ENCODE measurements at places on chromosomes 3 and 15.
A peak's percentile ranks its signal among the peaks of the same experiment; 100 is the strongest.

GRCh38 chr15:60179786-60180391, 175.8 kb downstream of the FOXB1 start:
- DNase-seq = peak; percentile 30

- no peak for DNase-seq
These were observed 31.0 kb downstream of the SRPRB start for GRCh38 chr3:133836497-133837158.

DNA sequence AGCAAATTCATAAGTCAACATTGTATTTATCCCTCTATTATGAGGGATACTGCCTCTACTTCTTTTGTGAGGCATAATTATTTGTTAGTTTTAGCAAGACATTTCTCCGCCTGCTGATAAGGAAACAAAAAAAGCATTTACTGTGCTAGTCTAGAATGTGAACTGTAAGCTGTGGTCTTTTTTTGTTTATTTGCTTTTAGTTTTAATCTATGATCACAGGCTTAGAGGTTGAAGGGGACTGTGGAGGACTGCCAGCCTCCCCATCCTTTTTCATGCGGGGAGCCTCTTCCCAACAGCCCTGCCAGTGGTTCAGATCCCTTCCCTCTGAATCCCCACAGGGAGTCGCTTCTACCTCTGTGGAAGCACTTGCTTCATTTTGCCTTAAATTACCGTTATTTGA, 331.0 kb upstream of the ROPN1 start:
- DNase-seq = no peak

DNA sequence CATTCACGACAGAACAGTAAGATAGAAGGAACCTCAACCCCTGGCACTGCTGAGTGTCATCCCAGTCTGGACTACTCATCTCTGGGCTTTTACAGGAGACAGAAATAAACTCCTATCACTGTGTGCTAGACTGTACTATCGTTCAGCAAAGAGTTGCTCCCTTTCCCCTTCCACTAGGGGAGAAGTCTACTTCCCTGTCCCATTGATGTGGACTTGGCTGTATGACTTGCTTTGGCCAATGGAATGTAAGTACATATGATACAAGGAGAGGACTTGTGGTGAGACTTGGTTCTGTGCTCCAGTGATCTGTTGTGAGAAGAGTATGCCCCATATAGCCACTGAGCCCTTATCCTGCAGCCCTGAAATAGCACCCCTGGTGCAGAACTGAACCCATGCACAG, 5.3 kb upstream of the KIF7 start:
- DNase-seq = no peak

- DNase-seq = no peak
These were observed 421 bp downstream of the KLHL18 start for GRCh38 chr3:47283193-47283537.

DNA sequence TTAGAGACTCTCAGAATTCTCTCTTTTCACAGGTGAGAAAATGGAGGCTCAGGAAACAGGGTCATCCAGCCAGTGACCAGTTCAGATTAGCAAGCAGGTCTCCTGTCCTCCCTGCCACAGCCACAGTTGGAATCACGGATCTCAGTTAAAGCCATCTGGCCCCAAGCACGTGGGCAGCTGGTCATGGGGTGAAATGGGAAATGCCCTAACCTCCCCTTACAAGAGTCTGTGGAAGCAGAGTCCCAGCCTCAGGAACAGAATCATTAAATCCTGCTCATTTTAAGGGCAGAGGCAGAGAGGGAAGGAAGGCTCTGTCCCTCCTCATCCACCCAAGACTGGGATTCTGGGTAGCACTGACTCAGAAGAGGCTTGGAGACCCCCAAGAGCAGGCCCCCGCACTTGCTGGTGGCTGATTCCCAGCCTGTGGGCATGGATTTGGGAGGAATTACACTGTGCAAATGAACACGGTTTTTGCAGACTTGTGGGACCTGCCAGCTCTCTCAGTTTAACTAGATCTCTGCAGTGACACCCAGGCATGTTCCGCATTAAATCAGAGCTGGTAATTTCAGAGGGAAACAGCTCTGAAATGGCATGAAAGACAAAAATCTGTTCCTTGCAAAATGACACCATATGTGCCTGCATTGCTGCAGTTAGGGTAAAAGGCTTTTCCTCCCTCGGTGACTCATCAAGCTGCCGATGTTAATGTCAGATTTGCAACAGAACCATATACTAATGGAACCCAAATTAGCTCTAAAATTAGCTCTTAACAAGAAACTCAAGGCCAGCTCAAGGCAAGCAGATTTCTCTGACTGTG, 89.0 kb downstream of the BDH1 start:
- no peak for DNase-seq

DNA sequence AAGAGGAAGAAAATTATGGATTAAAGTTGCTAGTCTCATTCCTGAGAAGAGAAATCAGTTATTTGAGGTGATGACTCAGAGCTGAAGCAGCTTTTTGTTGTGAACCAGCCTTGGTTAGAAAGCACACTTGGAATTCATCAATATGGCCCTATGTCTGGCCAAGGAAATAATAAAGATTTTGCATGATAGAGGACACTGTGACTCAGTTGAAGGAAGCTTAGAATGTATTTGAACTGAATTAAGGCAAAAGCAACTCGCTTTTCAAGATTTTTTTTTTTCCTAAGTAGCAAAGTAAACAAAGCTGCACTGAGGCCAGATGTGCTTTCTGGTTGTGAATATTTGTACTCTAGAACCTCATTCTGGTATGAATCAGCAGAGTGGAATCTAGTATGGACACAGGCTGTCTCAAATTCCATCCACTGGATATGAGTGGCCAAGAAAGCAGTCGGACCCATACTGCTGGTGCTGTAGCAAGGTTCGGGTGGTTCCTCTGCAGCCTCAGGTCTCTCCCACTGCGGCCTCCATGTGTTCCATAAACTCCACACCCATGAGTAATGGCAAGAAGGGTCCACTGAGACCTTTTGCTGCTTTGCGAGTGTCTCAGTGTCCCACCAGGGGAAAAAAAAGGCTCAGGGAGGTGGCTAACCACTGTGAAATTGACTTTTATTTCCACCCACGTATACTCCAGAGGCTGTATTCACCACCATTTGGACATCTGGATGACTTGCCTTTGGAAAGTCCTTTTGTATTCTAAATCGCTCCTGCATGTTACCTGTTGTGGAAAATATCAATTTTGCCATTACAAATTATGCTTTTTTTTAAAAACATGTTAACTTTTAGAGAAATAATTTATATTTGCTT, 53.1 kb downstream of the TGFBR2 start:
- DNase-seq = no peak

GRCh38 chr15:59931646-59932261, 72.4 kb upstream of the FOXB1 start:
- no peak for DNase-seq

GRCh38 chr3:13626396-13626795, 77.5 kb downstream of the FBLN2 start:
- no peak for DNase-seq

DNA sequence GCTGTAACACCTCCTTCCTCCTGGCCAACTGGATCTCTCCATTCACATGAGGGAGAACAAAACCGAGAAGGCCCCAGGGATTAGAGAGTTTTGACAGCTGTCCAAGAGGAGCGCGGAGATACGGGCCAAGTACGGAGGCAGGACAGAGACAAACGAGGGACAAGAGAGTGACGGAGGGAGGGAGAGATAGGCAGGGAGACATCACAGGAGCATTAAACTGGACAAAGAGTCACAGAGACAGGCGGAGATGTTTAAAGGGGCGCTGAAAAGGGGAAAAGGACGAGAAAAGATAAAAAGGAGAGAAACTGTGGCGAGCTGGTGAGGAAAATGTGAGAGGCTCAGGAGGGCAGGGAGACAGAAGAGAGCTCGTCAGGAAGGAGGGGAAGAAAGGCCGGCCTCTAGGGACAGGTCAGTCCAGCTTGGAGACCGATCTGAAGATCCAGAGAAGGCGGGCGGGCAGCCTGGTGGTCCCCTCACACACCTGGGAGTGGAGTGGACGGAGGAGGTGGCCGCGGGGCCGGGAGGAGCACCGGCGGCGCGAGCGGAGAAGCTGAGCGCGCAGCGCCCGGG, 40.5 kb upstream of the ROPN1 start:
- DNase-seq = no peak

DNA sequence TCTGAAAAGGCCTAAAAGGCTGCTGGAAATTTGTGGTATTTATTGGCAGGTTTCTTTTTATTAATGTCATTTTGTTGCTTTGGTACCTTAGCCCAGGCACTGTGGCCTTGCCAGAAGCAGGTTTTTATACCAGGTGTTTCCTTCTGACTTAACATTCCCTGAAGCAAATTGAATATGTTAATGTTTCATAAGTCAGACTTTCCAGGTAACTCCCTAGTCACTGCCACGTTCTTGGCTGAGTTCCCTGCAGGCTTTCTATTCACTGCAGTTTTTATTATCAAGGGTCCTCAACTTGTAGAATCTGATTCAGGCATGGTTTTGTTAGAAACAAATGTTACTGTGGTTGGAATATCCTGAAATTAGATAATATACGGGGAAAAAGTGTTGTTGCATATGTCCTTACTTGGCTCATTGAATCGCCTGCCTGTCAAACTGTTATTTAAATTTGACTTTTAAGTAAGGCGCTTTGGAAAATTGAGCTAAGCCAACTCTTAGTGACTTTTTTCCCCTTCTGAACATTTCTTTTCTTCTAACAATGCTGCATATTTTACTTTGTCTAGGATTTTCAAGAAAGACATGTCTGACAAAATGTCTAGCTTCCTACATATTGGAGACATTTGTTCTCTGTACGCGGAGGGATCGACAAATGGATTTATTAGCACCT, 22.9 kb downstream of the ITPR1 start:
- no peak for DNase-seq

- no peak for DNase-seq
These were observed 40.3 kb downstream of the ERICH6 start for GRCh38 chr3:150663461-150663860.

DNA sequence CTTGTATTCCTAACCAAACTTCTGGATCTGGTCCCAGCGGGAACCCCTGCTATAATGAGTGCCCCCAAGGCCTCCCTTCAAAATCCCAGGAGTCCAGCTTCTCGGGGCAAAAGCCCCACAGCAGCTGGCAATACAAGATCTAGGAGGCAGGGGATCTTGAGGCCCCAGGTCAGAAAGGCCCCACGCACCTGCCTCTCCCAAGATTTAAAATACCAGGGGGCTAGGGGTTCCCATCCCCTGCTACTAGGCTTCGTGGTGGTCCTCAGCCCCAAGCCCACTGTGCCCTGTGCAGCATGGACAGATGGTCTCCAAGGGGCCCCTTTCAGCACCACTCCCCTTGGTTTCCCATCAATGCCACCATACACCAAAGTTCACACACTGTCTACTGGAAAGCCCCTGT, 15.8 kb upstream of the CYP11A1 start:
- DNase-seq = no peak

GRCh38 chr3:58567251-58567515, 10.0 kb downstream of the FAM107A start:
- DNase-seq = no peak

Data from activated CD4-positive, alpha-beta T cell treated with anti-CD3 and anti-CD28 coated beads for 4 hours (primary cell).